Foreskin fibroblast (primary cell): ENCODE measurements at places on chromosomes 3 and 15.

DNA sequence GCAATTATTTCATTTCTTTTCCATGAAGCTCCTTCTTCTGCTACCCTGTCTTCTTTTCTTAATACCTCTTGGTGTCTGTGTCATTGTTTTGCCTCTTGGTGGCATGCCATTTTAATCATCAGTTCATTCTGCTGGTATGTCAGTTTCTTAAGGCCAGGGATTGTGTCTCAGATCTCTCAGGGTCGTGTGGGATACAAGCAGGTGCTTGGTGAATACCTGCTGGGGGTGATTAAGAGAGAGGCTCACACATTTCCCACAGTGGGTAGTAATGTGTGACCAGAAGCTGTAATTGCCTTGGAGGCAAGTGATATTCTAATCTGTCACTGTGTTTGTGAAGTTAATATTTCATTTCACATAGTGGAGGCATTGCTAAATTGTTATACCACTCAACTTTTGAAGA, 361.4 kb upstream of the TRIM42 start:
- no peak for DNase-seq

DNA sequence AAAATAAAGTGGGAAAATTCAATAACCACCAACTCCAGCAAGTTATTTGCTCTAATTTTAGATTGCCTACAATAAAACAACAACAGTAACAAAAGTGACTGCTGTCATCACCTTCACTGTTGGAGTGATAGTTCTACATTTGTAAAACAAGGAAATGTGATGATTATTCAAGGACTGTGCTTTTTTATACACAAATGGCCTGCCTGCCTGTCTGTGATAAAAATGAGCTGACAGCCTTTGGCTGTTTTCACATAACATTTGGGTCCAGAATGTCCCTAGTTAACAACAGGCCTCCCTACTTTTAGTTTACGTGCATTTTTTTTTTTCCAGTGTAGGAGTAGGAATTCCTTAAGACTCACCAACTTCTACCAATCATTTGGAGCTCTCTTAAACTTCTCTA, 768.8 kb downstream of the PDCD6IP start:
- no peak for DNase-seq

- no peak for DNase-seq
Measured at GRCh38 chr3:193598202-193598601, 5.2 kb downstream of the OPA1 start.

- no peak for DNase-seq
Measured at GRCh38 chr3:41120460-41120859, 78.8 kb upstream of the CTNNB1 start.

DNA sequence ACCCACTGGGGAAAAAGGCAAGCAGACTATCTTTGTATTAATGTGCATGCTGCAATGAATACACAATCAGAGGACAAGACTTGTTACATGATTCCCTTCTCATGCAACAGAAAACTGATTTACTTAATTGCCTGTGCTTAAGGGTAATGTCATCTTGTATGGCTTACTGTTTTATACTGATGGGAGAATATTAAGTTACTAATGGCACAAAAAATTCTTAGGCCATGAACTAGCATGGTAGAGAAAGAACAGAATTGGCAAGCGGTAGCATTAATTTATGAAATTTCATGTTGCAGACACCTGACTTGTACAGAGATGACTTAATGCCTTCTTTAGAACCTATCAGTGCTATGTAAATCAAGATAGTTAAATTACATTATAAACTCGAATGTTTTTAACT, 282.3 kb downstream of the CNTN3 start:
- no peak for DNase-seq

- DNase-seq, result no peak
Measured at GRCh38 chr15:69826819-69827175, 270.9 kb downstream of the TLE3 start.

GRCh38 chr3:10983219-10983916, 9.2 kb upstream of the SLC6A1 start:
- peak; percentile 58 for DNase-seq

DNA sequence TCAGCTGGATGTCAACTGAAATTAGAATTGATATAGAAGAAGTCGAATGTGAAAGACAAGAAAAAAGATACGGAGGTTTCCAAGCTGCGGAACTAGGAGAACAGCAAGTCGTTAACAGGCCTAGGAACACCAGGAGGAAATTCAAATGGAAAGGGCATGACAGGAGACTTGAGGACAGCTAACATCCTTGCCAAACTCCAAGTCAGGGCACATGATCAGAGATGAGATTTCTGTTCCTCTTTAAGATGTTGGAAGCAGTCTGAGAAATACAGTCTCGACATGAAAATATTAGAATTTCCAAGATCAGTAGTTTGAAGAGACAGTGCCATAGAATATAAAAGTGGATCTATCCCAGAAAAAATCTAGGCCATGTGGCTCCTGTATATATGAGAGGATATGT, 5.0 kb downstream of the MYO5A start:
- DNase-seq, result no peak

GRCh38 chr3:126607214-126607908, 47.6 kb downstream of the TXNRD3 start:
- DNase-seq, result peak; percentile 70

GRCh38 chr3:55721716-55722484, 234.8 kb upstream of the WNT5A start:
- peak; percentile 14 for DNase-seq

DNA sequence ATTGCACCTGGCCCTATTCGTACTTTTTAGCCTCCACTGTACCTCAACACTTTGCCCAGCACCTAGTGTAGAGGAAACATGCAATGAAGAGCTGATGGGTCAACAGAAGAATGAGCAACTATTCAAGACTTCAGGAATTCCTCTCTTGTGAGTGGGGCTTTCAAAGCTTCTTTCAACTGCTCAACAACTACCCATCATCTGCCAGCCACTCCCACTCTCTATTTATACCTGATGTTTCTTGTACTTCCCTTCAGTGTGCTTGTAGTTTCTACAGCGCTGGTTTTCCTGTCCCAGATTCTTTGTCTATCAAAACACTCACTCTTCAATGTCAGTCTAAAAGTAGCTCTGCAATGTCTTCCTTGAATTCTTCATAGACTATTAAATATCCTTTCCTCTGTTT, 168.3 kb upstream of the LPP start:
- DNase-seq, result no peak

- DNase-seq, result no peak
Measured at GRCh38 chr3:48058091-48058490, 41.9 kb upstream of the MAP4 start.

- DNase-seq, result peak; percentile 27
Measured at GRCh38 chr3:15148614-15149013, 49.7 kb upstream of the RBSN start.

GRCh38 chr3:166304584-166304983, 467.4 kb upstream of the BCHE start:
- no peak for DNase-seq

DNA sequence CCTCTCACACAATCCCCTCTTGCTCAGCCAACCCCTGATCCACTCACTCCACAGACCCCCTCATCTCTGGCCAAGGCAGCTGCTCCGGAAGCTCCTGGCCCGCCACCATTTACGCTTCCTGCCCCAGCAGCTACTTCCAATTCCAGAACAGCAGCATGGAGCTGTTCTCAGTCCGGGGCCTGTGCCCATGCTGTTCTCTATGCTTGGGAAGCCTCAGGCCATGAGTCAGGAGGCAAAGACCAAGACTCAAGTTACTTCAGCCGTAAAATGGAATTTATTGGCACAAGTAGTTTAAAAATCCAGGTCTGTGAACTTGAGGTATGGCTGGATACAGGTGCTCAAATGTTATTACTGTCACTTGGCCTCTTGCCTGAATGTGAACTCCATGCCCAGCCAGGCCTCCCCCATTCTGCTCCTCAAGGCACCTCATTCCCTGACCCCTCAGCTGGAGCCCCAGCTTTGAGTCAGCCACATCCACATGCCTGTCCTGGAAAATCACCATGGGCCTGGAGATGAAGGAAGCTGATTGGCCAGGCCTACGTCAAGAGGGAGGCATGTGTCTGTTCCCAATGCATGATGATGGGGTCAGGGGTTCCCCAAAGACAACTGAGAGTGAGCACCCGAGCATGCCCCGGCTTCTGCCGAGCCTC, 31.4 kb upstream of the CACNA2D2 start:
- DNase-seq, result peak; percentile 18

DNA sequence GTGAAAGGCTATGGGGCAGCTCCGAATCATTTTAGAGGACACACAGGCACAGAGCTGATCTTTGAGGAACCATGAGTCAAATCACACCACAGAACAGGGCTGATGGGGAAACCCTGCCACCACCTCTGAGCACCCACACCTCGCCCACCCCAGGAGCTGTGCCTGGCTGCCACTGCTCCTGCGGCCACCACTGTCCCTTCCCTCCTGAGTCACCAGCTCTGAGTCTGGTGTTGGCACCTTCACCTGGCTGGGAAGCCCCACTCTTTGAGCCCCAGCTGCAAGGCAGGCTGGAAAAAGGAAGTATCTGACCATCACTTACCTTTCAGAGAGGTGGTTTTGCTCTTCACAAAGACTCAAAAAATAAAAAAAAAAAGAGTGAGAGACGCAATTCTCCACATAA, 63.6 kb upstream of the MEF2A start:
- DNase-seq, result no peak

DNA sequence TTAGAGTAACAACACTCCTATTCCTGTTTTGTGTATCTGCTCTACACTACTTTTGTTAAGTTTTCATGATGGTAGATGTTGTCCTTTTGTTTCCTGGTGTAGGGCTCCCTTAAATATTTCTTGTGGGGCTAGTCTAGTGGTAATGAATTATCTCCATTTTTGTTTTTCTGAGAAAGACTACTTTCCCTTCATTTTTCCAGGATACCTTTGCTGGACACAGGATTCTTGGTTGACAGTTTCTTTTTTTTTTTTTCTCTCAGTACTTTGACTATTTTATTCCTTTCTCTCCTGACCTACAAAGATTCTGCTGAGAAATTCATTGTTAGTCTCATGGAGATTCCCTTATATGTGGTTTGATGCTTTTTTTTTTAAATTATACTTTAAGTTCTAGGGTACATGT, 37.9 kb downstream of the FAIM start:
- DNase-seq, result no peak

DNA sequence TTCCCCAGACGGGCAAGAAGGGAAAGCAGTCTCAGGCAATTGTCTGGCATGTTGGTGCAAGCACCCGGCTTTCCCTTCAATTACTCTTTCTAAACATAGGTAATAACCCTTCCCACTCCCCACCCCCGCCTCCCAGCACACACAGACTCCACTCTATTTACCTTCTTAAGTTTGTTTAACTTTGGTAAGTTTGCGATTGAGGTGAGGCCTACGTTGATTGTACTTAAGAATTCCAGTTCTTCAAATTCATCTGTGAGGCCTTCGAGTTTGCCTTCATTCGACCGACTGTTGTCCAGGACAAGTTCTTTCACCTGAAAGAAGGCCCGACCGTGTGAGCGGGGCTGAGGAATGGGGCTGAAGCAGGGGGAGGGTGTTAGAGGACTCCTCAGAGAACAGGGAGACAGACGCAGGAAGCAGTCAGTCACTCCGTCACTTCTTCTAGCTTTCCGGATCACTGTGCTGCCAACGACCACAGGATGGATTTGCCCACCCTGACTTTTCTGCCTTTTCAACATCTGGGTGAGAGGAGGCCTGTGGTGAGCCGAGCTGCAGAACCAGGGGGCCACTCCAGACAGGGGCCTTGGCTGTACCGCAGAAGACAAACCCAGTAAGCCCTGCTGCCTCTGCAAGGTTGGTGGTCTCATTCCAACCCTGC, 33.0 kb downstream of the ANP32A start:
- DNase-seq, result no peak

- DNase-seq, result no peak
Measured at GRCh38 chr3:129687586-129688125, 81.2 kb upstream of the PLXND1 start.

DNA sequence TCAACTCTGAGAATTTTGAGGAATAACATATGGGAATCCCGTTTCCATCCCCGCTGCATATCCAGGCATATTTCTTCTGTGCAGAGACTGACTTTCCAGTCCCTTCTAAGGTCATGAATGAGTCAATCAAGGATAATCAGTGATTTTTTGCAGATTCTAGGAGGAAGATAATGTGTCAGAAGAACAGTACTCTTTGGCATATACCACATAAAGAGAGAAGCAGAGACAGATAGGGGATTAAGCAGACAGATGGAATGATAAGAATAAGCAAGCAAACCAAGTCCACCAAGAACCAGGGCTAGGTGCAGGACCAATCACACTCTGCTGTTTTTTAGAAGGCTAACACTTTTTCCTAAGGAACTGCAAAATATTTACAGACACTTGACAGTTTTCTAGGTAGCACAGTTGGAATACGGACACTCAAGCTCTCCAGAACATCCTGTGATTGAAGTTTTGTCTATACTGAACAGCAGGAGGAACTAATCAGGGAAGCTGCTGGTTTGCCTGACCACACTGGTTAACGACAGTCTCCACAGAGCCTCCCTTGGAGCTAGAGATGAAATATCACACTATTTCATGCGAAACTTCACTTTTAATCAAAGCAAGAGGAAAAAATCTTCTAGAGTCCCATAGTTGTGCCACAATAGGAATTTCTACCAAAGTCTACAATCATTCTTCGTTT, 450.0 kb upstream of the KCNMB2 start:
- DNase-seq, result no peak

GRCh38 chr3:155663467-155664212, 81.2 kb downstream of the PLCH1 start:
- DNase-seq, result no peak

DNA sequence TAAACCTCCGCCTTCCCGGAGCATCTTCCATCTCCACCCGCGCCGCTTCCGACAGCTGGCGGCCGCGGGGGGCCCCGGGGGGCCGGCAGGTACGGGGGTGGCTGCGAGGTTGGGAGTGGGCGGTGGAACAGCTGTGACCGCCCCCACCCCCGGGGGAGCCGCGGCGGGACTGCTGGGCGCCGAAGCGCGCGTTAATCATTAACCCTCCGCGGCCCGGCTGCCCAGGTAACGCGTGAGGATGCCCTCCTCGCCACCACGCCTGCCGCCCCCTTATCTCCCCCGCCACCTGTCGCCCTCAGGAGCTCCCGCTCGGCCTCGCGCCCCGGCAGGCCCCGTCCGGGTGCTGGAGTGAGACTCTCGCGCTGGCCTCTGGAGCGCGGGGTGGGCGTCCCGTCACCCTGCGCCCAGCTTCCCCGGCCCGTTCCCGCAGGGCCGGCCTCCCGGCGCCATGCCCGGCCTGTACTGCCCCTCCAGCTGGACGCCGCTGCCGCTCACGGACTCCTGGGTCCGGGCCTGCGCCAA, 757 bp downstream of the VWA5B2 start:
- DNase-seq, result peak; percentile 20

GRCh38 chr3:102158080-102158740, 276.6 kb upstream of the ZPLD1 start:
- peak; percentile 38 for DNase-seq

DNA sequence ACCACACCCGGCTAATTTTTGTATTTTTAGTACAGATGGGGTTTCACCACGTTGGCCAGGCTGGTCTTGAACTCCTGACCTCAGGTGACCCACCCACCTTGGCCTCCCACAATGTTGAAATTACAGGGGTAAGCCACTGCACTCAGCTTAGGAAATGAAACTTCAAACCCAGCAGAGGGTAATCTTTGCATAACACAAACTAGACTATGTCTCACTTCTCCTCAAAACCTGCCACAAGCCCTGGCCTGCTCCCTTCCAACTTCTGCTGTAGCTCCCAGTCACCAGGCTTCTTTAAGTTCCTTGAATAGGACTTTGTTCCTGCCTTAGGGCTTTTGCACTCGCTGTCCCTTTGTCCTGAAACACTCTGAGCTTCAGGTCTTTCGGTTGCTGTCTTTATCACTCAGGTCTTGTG, 39.2 kb upstream of the SEMA4B start:
- no peak for DNase-seq

GRCh38 chr3:69115731-69116130, 6.7 kb downstream of the LMOD3 start:
- peak; percentile 75 for DNase-seq

GRCh38 chr15:71853543-71853942, 43.2 kb downstream of the NR2E3 start:
- no peak for DNase-seq
